Activated CD4-positive, alpha-beta T cell treated with anti-CD3 and anti-CD28 coated beads, Interleukin-10, Interleukin-2, amounts not matched to agents 100 ng/mL and 50 ng/mL, durations not matched to agents 16 hours and 8 hours (primary cell): ENCODE measurements at places on chromosomes 1 and 21.

- no peak for DNase-seq
Observed at GRCh38 chr21:33932731-33933130, 17.1 kb upstream of the ATP5PO start.

DNA sequence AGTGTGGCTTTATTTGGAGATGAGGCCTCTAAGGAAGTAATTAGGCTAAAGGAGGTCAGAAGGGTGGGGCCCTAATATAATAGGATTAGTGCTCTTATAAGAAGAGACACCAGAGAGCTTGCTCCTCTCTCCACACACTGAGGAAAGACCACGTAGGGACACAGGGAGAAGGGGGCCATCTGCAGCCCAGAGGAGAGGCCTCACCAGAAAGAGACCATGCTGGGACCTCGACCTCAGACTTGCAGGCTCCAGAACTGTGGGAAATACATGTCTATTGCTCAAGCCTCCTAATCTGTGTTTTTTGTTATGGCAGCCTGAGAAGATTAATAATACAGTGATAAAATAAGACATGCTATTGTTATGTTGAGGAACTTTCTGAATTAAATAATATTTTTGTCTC is 8.3 kb downstream of the RCAN1 start:
- no peak for DNase-seq

DNA sequence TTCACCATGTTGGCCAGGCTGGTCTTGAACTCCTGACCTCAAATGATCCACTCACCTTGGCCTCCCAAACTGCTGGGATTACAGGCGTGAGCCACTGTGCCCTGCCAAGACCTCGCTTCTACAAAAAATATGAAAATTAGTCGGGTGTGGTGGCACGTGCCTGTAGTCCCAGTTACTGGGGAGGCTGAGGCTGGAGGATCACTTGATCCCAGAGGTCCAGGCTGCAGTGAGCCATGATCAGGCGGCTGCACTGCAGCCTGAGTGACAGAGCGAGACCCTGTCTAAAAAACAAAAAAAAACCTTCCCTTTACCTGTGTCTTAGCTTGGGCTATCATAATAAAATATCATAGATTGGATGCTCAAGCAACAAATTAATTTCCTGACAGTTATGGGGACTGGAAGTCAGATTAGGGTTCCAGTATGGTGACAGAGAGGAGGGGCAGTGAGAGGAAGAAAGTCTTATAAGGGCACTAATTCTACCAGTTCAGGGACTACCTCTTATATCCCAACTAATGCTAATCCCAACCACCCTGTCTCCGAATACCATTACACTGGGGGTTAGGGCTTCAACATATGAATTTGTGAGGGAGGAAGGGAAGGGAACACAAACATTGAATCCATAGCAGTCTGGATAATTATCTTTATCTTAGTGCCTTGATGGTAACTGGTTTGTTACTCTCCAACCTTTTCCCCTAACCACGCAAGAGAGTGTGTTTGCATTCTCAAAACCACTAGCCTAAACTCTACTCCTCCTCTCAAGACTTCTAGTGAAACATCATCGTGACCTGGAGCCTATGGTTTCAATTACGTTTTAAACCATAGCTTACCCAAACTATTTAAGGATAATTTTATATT is 1.0 kb upstream of the NAXE start:
- no peak for DNase-seq

GRCh38 chr1:33268457-33268856 is 12.2 kb downstream of the ZNF362 start:
- no peak for DNase-seq

GRCh38 chr21:39209334-39209688 is 26.1 kb upstream of the PSMG1 start:
- no peak for DNase-seq

DNA sequence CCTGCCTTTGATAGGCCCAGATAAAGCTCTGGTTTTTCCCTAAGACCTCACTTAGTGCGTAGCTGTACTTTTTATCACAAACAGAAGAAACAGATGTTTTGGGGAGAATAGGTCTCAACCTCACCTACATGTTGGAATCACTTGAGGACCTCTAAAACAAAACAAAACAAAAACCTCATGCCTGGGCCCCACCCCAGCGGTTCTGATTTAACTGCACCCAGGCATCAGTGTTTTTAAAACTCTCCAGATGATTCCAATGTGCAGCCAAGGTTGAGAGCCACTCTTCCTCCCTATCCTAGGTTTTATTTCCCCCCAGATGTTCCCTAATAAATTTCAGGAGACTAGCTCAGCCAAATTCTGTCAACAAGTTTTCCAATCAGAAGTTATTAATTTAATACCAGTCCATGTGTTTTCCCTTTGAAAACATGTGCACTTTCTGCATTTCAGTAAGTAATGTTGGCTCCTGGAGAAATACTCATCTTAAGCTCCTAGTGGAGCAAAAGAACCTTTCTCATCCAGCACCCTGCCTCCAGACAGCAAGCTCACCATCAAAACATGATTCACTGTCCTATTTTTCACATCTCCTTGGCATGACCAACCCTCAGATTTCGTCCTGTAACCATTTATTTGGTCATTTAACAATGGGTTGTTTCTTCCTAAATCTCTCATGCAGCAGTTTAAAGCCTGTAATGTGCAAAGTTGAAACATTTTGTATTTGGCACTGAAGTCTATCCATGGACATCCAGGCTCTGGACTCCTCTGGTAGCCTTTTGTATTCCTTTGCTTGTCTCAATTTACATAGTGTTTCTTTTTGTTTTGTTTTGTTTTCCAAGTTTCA is 27.5 kb downstream of the LRRC8C start:
- no peak for DNase-seq

DNA sequence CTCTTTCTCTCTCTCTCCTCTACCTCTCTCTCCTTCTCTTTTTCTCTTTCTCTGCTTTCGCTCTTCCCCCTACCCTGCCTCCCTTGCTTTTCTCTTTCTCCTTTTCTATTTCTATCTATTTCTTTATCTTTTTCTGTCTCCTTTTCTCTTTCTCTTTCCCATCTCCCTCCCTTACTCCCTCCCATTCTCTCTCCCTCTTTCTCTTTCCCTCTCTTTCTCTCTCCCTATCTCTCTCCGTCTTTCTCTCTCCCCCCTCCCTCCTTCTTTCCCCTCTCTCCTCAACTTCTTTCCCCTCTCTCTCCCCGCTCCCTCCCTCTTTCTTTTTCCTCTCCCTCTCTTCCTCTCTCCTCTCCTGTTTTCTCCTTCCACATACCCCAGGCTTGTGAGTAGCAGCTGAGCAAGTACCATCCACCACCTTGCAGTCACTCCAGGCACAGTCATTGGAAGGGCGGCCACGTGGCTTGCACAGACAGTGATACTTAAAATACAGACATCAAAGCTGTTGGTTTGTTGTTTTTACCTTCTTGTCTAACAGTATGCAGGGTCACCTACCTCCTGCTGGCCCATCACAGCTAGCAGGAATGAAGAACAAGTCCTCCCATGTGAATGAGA is 209.1 kb upstream of the COA6 start:
- DNase-seq: no peak

- no peak for DNase-seq
Observed at GRCh38 chr1:229547542-229547941, 11.0 kb downstream of the ABCB10 start.

DNA sequence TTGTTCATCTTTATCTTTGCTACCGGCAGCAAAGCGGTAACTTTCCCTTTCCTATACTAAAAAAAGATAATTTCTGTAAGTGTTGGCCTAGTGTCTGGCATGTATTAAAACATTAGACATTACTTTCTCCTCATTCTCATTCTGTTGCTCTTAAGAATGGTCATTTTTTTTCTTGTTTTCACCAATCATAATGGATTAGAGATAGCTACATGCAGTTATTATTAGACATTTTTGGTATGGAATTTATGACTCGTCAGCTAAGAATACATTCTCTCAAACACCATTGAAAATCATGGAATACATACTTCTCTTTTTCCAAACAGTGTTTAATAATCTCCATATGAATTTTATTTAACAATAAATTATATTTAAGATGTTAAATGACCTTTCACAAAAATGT is 1154.6 kb downstream of the BRINP3 start:
- DNase-seq: no peak

DNA sequence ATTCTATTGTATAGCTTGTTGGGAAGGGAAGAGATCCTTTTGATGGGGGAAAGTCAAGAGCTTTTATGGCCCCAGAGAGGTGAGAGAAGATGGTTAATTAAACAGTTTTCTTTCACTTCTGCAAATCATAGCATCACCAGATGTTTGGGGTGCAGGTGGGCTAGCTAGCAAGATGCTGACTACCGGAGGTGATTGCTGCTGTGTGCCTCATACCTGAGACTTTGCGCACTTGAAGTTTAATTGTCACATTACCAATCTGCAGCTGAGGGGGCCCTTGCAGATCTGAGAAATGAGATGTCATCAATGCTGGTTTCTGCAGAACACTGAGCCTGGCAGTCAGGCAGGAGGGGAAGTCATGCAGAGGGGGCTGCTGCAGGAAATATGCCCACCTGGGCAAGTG is 73.9 kb downstream of the SNRPE start:
- DNase-seq: no peak

- DNase-seq: no peak
Observed at GRCh38 chr1:224805889-224806288, 123.6 kb upstream of the DNAH14 start.

DNA sequence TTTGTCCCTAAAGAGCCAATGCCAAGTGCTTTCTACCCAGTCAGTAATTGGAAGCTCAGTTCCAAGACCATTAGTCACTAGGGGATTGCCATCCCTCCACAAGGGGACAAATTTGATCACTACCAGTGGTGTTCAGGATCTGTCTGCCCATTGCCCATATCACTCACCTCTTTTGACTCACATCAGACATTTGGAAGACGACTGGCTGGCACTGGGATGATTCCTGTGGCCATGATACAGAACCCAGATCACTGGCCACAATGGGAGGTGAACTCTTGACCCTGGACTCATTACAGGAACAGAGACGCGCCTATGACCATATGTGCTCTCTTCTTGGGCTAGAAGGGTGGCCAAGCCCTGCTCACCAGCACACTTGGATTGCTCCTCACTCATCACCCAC is 71.0 kb downstream of the COLGALT2 start:
- no peak for DNase-seq

DNA sequence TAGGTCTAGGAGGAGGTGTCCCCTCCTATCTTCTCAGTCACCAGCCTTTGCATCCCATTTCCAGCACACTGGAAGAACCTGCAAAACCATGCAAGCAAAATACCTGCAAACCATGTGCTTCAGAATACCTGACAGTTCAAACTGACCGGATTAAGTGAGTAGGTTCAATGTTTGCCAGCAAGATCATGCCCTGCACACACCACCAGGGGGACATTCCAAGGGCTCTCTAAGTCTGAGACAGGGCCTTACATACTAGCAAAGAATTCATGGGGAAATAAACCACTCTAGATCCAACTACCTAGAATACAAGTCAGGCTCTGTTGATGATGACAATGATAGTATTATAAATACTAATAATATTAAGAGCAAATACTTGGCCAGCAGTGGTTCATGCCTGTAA is 27.6 kb downstream of the INPP5B start:
- no peak for DNase-seq
